ENCODE measurements at places on chromosomes 4 and X.
A peak's percentile ranks its signal among the peaks of the same experiment; 100 is the strongest.

DNA sequence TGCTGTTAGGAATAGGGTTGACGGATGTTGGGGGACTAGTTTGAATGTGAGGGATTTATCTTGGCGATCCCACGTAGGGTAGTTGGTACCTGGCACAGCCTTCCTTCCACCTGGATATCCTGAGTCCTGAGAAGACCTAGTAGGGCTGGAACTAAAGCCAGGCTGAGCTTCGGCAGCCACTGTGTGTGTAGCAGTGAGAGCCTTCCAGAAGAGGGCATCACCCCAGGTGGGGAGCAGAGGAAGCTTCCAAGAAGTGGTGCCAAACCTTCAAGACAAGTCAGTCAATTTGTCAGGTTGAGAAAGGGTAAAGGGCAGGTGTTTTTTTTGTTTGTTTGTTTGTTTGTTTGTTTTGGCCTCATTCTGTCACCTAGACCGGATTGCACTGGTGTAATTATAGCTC lies 1.2 kb upstream of the FGFBP2 start:
- no peaks in the 10 kb centered on the region for H3K4me1 ChIP-seq
- DNase-seq, result no peak
- H3K36me3 ChIP-seq, result no peaks in the 10 kb centered on the region
- H3K27ac ChIP-seq, result no peak overlapping the region
- H3K27me3 ChIP-seq, result no peaks in the 10 kb centered on the region

DNA sequence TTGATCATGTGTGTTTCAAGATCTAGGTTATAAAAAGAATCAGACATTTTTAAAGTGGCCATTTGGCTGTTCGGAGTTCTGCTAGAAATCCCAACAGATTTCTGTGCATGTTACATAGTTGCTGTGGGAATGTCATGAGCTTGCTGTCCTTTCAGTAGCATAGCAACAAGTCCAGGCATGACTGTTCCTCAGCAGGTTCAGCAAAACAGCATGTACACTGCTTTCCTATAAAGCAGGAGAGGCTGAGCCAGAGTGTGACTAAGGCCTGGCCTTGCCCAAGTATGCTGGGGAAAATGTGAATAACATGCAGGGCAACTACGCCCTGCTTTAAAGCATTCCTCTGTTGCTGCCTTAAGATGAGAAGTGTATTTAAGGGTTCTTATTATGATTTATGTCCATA lies 217.1 kb upstream of the SMIM31 start:
- H3K4me3 ChIP-seq, result no peak overlapping the region
- H3K36me3 ChIP-seq, result no peaks in the 10 kb centered on the region
- DNase-seq, result no peak
- H3K27ac ChIP-seq, result no peak overlapping the region
- H3K4me1 ChIP-seq, result no peaks in the 10 kb centered on the region
- H3K27me3 ChIP-seq, result no peaks in the 10 kb centered on the region

- H3K27ac ChIP-seq, result no peak overlapping the region
- H3K36me3 ChIP-seq, result no peaks in the 10 kb centered on the region
- H3K4me3 ChIP-seq, result no peak overlapping the region
- DNase-seq, result no peak
- H3K27me3 ChIP-seq, result no peaks in the 10 kb centered on the region
- no peaks in the 10 kb centered on the region for H3K4me1 ChIP-seq
Observed at GRCh38 chr4:8090312-8090711, 68.3 kb downstream of the ABLIM2 start.

DNA sequence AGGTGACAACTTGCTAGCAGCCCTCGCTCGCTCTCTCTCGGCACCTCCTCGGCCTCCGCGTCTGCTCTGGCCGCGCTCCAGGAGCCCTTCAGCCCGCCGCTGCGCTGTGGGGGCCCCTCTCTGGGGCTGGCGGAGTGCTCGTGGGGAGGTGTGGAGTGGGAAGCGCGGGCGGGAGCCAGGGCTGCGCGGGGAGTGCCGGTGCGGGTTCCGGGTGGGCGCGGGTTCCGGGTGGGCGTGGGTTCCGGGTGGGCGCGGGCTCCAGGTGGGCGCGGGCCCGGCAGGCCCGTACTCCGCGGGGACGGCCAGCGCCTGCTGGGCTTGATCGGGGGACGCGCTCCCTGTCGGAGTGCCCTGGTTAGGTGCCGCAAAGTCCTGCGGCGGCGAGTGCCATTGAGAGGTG lies 384.3 kb downstream of the GPM6A start:
- H3K27ac ChIP-seq, result no peak overlapping the region
- no peak for DNase-seq
- H3K4me3 ChIP-seq, result no peak overlapping the region
- no peaks in the 10 kb centered on the region for H3K27me3 ChIP-seq
- H3K4me1 ChIP-seq, result no peaks in the 10 kb centered on the region
- H3K36me3 ChIP-seq, result no peaks in the 10 kb centered on the region

GRCh38 chr4:140726776-140727500 lies 29.2 kb downstream of the TBC1D9 start:
- no peak overlapping the region for H3K4me3 ChIP-seq
- no peak overlapping the region for H3K27ac ChIP-seq
- no peak for DNase-seq
- no peaks in the 10 kb centered on the region for H3K4me1 ChIP-seq
- no peaks in the 10 kb centered on the region for H3K27me3 ChIP-seq

GRCh38 chr4:83381173-83381572 lies 46.5 kb upstream of the HPSE start:
- no peaks in the 10 kb centered on the region for H3K27me3 ChIP-seq
- H3K27ac ChIP-seq, result no peak overlapping the region
- no peak overlapping the region for H3K4me3 ChIP-seq
- H3K4me1 ChIP-seq, result no peaks in the 10 kb centered on the region

DNA sequence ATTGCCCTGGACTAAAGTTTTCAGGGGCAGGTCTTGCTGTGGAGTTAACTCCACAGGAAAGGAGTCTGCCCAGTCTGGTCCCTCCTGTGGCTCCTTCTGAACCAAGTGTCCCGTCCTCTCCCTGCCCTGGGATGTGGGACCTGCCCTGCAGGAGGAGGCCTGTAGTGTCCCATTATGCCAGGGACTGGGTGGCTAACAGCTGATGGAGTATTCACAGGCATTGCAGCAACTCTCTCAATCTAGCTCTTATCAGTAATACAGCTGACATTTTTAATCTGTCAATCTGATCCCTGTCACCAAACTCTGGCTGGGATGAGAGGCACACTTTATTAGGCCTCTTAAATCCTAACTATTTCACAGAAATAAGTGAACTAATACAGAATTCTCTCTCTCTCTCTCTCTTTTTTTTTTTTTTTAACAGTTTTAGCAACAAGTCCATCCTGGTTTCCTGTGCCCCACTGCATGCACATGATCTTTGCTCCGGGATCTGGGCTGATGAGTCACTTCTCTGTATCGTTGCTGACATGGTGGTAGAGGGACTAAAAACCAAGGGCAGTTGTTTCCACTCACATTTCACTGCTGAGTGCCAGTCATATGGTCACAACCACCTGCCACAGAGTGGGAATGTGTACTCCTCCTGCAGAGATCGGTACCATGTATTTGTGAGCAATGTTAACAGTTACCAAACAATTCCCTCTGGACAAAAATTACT lies 39.1 kb downstream of the HAND2 start:
- no peak overlapping the region for H3K27ac ChIP-seq
- H3K4me1 ChIP-seq, result peaks cover 9% of the 10 kb centered on the region
- DNase-seq, result no peak
- H3K27me3 ChIP-seq, result peaks cover 13% of the 10 kb centered on the region

DNA sequence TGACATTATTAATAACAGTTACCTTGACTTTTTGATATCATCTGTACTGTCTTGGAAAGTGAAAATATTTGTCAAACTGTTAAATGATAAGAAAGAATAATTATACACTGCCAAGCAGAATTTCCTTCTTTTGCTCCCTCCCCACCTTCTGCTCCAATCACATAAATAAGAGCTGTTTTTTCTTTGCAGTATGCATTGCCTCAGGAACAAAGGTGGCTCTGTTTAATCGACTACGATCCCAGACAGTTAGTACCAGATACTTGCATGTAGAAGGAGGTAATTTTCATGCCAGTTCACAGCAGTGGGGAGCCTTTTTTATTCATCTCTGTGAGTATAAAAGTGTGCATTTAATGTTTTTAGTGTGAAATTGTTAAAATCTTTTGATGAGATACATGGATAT lies 66.1 kb downstream of the CCKAR start:
- no peak overlapping the region for H3K4me3 ChIP-seq
- H3K27me3 ChIP-seq, result no peaks in the 10 kb centered on the region
- no peak overlapping the region for H3K27ac ChIP-seq
- no peak for DNase-seq
- H3K36me3 ChIP-seq, result peaks cover 60% of the 10 kb centered on the region

- H3K4me1 ChIP-seq, result no peaks in the 10 kb centered on the region
- H3K36me3 ChIP-seq, result peaks cover 24% of the 10 kb centered on the region
- H3K27ac ChIP-seq, result no peak overlapping the region
- no peak for DNase-seq
- no peaks in the 10 kb centered on the region for H3K27me3 ChIP-seq
Observed at GRCh38 chrX:16836371-16836770, 33.8 kb downstream of the RBBP7 start.

- no peak overlapping the region for H3K27ac ChIP-seq
- H3K4me1 ChIP-seq, result no peaks in the 10 kb centered on the region
- H3K36me3 ChIP-seq, result no peaks in the 10 kb centered on the region
- no peak overlapping the region for H3K4me3 ChIP-seq
Observed at GRCh38 chrX:97200454-97200853, 316.7 kb downstream of the RPA4 start.

DNA sequence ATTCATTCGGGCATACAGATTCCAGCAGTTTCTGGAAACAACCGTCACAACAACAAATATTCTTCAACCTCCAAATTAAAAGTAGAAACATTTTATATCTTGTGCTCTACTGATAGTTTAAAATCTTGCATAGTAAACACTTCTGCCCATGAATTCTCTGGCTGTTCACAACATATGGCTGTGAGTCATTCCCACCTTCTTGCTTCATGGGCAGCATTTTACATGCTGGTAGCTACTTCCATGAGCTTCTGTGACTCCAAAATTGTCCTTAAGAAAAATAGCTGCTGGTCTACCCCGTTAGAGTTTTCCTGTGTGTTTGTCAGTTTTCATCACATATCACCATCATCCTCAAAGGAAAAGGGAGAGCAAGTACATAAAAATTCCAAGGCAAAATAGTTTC lies 22.7 kb downstream of the PNPLA4 start:
- no peaks in the 10 kb centered on the region for H3K4me1 ChIP-seq
- no peaks in the 10 kb centered on the region for H3K36me3 ChIP-seq
- no peak for DNase-seq
- no peaks in the 10 kb centered on the region for H3K27me3 ChIP-seq
- H3K4me3 ChIP-seq, result no peak overlapping the region

DNA sequence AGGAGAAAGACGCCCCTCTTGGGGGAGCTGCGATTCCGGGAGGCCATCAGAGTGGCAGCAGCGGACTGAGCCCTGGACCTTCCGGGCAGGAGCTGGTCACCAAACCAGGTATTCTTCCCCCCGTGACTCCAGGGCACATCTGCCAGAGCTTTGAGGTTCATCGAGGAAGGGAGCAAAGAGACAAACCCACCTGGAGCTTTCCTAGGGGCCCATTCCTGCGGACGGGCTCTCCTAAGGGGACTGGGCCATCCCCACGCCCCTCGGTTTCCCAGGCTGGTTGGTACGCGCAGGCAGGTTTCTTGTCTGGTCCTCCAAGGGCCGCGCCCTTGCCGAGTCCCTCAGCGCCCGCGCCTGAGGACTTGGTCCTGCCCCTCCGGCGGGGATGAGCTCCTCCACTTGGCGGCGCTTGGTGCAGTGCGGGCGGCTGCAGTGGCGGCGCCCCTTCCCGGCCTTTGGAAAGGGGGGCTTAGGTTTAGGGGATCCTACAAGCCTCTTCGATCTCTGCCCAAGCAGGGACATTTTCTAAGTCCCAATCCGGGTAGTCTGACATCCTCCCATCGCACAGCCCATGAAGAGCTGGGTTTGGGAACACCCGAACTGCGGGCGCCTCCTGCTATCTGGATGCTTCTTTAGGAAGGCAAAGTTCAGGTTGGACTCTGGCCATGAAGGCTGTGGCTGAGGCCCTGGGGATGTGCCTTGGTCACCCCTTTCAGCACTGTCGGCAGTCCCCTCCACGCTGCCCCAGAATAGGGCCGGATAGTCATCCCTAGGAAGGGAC lies 538 bp downstream of the STBD1 start:
- peak overlapping the region; percentile 82 for H3K4me3 ChIP-seq
- H3K36me3 ChIP-seq, result peaks cover 8% of the 10 kb centered on the region
- DNase-seq, result peak; percentile 81
- no peaks in the 10 kb centered on the region for H3K27me3 ChIP-seq

DNA sequence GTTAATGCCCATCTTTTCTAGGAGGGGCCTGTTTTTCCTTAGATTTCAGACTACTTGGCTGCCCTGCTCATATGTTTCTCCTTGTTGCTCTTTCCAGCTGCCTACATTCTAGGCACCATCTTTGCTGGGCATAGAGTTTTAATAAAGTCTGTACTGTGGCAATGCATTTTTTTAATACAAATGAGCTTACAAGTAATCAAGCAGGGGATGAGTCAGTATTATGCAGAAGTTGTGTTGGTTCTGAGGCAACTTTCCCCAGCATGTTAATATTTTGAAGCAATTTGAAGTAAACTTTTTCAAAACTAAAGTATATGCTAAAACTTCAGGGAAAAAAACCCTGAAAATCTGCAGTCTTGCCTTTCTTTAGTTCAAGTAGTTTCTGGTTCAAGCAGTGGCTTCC lies 372.0 kb upstream of the GATB start:
- no peaks in the 10 kb centered on the region for H3K27me3 ChIP-seq
- no peak for DNase-seq
- no peaks in the 10 kb centered on the region for H3K4me1 ChIP-seq
- H3K36me3 ChIP-seq, result no peaks in the 10 kb centered on the region
- no peak overlapping the region for H3K4me3 ChIP-seq

DNA sequence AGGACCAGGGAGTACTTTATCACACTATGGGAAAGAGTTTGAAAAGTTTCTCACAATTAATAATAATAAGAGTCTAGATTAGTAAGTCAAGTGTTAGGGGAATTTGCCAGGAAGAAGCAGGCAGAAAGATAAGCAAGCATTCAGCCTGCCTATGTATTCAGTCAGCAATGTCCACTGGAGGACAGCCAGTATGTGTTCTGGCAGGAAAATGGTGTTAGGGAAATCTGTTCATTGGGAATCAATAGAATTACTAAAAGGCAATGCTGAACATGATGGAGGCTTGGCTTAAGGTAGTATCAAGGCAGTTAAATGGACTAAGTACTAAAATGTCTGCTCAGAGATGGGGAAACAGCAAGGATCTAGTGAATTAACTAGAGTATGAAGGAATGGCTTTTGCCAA lies 221.2 kb downstream of the PPP4R3C start:
- no peak for DNase-seq
- no peaks in the 10 kb centered on the region for H3K36me3 ChIP-seq
- no peaks in the 10 kb centered on the region for H3K27me3 ChIP-seq
- H3K4me3 ChIP-seq, result no peak overlapping the region

DNA sequence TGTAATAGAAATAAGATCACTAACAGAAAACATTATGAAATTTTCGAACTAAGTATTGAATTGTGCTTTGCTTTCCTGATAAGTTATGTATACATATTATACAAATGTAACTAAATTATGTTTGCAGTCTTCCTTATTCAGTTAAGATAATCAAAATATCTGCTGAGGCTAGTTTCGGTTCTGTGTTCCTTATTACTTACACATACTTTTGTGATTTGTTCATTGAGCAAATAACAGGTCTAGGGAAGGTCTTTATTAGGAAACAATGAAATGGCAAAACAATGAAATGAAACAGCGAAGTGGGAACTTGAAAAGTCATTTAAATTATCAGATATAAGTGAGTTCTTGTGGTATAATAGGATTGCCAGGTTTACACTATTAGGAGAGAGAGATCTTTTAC lies 352.4 kb downstream of the GRIA2 start:
- no peaks in the 10 kb centered on the region for H3K36me3 ChIP-seq
- DNase-seq, result no peak
- no peak overlapping the region for H3K27ac ChIP-seq
- no peaks in the 10 kb centered on the region for H3K27me3 ChIP-seq
- no peak overlapping the region for H3K4me3 ChIP-seq
